ENCODE measurements at places on chromosomes 12 and 14.
A peak's percentile ranks its signal among the peaks of the same experiment; 100 is the strongest.

GRCh38 chr12:19778172-19778571 is 338.9 kb downstream of the AEBP2 start:
- DNase-seq, result peak; percentile 64

- no peak for DNase-seq
Measured at GRCh38 chr12:39413836-39414771, 28.8 kb downstream of the KIF21A start.

- DNase-seq, result no peak
Measured at GRCh38 chr14:74429221-74429691, 3.2 kb upstream of the SYNDIG1L start.

- peak; percentile 12 for DNase-seq
Measured at GRCh38 chr14:31228533-31228932, 20.9 kb upstream of the HECTD1 start.

- no peak for DNase-seq
Measured at GRCh38 chr14:97458661-97459579, 661.7 kb downstream of the VRK1 start.

DNA sequence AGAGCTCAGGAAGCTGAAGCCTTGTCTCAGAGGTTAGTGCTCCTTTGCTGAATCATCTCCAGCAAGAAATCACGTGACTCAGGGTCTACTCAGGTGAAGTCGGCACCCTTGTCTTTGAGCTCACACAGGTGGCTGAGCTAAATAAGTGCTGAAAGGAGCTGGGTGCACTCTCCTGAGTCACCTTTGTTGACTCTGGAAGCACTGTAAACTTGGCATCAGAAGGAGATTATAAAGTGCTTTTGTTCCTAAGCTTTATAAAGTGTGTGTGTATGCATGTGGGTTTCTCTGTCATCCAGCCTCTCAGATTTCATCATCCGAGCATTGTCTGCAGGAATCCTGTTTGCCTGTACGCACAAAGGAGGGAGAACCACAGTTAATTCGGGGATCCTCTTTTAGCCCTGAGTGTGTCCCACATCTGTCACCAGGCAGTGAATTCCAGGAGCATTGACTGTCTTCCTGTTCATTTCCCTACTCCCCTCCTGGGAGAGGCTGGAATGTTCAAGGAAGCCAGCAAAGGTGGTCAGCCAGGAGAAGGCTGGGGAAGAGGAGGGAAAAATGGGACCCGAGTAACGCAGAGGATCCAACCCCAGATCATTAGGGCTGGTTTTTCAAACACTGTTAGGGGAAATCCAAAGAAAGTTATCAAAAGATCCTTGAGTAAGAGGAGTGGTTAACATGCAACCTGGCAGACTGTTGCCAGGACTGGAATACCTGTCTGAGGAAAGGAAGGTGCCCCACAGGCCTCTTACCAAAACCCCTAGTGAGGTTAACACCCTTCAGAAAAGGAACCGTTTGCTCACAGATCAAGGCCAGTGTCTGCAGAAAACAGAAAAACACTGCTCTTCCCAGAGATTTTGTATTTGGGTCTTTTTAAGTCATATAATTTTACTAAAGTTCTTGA is 157.5 kb upstream of the HIF1A start:
- peak; percentile 86 for DNase-seq
